ENCODE measurements at places on chromosomes 16 and 17.

- H3K36me3 ChIP-seq = no peaks in the 10 kb centered on the region
- no peak for DNase-seq
- H3K27ac ChIP-seq = no peak overlapping the region
- H3K4me3 ChIP-seq = no peak overlapping the region
Observed at GRCh38 chr17:59287891-59288290, 43.6 kb upstream of the YPEL2 start.

- H3K27me3 ChIP-seq = peaks cover 2% of the 10 kb centered on the region
- H3K27ac ChIP-seq = no peak overlapping the region
- no peak for DNase-seq
Observed at GRCh38 chr17:8141741-8142140, 10.5 kb downstream of the PER1 start.

GRCh38 chr17:31096106-31096436, 1.3 kb downstream of the NF1 start:
- peaks cover 15% of the 10 kb centered on the region for H3K4me1 ChIP-seq
- no peaks in the 10 kb centered on the region for H3K36me3 ChIP-seq
- H3K4me3 ChIP-seq = peak overlapping the region; percentile 92

- no peak overlapping the region for H3K4me3 ChIP-seq
- DNase-seq = no peak
- H3K27me3 ChIP-seq = peaks cover 25% of the 10 kb centered on the region
Observed at GRCh38 chr17:6326483-6326882, 108.4 kb downstream of the AIPL1 start.

- peaks cover 5% of the 10 kb centered on the region for H3K36me3 ChIP-seq
- H3K4me1 ChIP-seq = no peaks in the 10 kb centered on the region
- no peaks in the 10 kb centered on the region for H3K27me3 ChIP-seq
Observed at GRCh38 chr17:80939151-80940145, 52.2 kb upstream of the CHMP6 start.

DNA sequence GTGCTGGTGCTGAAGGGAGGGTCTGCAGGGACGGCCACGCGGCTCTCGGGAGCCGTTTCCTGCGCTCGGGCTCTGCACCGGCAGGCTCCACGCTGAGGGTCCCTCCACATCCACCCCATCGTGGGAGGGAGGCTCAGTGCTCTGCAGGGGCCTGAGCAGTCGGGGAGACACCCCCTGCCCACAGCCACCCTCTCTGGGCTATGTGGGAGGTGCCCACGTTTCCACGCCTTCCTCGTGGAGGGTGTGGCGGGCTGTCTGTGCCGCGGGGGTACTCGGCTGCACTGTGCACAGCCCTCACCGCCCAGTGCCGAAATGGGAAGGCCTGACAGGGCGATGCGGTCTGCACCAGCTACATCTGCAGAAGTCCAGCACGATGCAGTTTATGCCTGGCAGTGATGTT, 25.5 kb upstream of the ZNF750 start:
- no peaks in the 10 kb centered on the region for H3K27me3 ChIP-seq
- H3K4me3 ChIP-seq = no peak overlapping the region
- H3K27ac ChIP-seq = no peak overlapping the region
- H3K4me1 ChIP-seq = peaks cover 11% of the 10 kb centered on the region

- no peaks in the 10 kb centered on the region for H3K36me3 ChIP-seq
- DNase-seq = peak; percentile 8
- peaks cover 10% of the 10 kb centered on the region for H3K4me1 ChIP-seq
- H3K27me3 ChIP-seq = peaks cover 35% of the 10 kb centered on the region
- no peak overlapping the region for H3K4me3 ChIP-seq
Observed at GRCh38 chr16:85428899-85429775, 184.0 kb upstream of the GSE1 start.

GRCh38 chr16:69089091-69089910, 16.2 kb upstream of the HAS3 start:
- DNase-seq = peak; percentile 14
- peak overlapping the region; percentile 65 for H3K27ac ChIP-seq
- H3K27me3 ChIP-seq = no peaks in the 10 kb centered on the region
- H3K4me1 ChIP-seq = peaks cover 15% of the 10 kb centered on the region
- H3K36me3 ChIP-seq = peaks cover 3% of the 10 kb centered on the region

- no peaks in the 10 kb centered on the region for H3K27me3 ChIP-seq
- no peak for DNase-seq
- no peak overlapping the region for H3K4me3 ChIP-seq
- H3K4me1 ChIP-seq = peaks cover 6% of the 10 kb centered on the region
- peaks cover 5% of the 10 kb centered on the region for H3K36me3 ChIP-seq
Observed at GRCh38 chr17:29645515-29646051, 22.9 kb upstream of the CORO6 start.

- no peak for DNase-seq
- H3K27ac ChIP-seq = no peak overlapping the region
- H3K4me1 ChIP-seq = no peaks in the 10 kb centered on the region
Observed at GRCh38 chr16:11005611-11005975, 61.2 kb downstream of the CLEC16A start.

- peak overlapping the region; percentile 85 for H3K4me3 ChIP-seq
- peaks cover 7% of the 10 kb centered on the region for H3K27me3 ChIP-seq
- H3K4me1 ChIP-seq = peaks cover 24% of the 10 kb centered on the region
- DNase-seq = no peak
Observed at GRCh38 chr16:50367777-50368409, 895 bp downstream of the BRD7 start.

GRCh38 chr17:37796076-37796475, 51.2 kb upstream of the HNF1B start:
- peaks cover 16% of the 10 kb centered on the region for H3K4me1 ChIP-seq
- no peaks in the 10 kb centered on the region for H3K36me3 ChIP-seq
- no peak overlapping the region for H3K27ac ChIP-seq
- peaks cover 2% of the 10 kb centered on the region for H3K27me3 ChIP-seq

DNA sequence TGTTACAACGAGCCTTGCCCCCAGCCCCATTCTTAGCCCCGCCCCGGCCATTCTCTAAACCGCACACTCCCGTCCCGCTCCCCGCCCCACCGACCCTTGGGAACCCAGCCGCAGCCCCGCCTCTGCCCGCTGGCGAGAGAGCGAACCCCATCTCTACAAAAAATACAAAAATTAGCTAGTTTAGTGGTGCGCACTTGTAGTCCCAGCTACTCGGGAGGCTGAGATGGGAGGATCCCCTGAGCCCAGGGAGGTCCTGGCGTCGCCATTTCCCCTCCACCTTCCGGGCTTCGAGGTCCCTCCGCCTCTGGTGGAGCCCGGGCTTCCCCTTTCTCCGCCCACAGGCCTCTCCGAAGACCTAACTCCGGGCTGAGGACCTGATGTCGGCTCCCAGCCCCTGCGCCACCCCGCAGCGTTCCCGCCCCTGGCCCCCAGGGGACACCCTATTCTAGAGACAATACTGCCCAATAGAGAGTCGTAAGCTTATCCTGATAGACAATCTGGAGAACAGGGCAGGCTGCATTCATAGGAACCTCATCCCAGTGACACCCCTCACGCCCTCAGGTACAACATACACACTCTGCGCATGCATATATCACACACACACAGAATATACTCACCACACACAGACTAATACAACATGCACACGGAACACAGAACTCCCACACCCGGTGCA, 480 bp upstream of the PROCA1 start:
- no peak for DNase-seq
- H3K27me3 ChIP-seq = no peaks in the 10 kb centered on the region
- peak overlapping the region; percentile 92 for H3K27ac ChIP-seq
- H3K36me3 ChIP-seq = peaks cover 19% of the 10 kb centered on the region

- peaks cover 8% of the 10 kb centered on the region for H3K36me3 ChIP-seq
- peak within 1 kb of the TSS; percentile 49 for H3K27ac ChIP-seq
- DNase-seq = peak; percentile 72
- peak within 1 kb of the TSS; percentile 75 for H3K4me3 ChIP-seq
Observed at GRCh38 chr17:36591434-36592315, at the start of gene DHRS11. Gene DHRS11, plus strand, starts transcription at chr17:36591879. Its CDS starts 131 bp downstream, at chr17:36592010.
